DMS79 (cell line): ENCODE measurements at places on chromosomes 1 and 21.
A peak's percentile ranks its signal among the peaks of the same experiment; 100 is the strongest.

GRCh38 chr1:17688217-17688810, 66.8 kb upstream of the ACTL8 start:
- no peak for DNase-seq

DNA sequence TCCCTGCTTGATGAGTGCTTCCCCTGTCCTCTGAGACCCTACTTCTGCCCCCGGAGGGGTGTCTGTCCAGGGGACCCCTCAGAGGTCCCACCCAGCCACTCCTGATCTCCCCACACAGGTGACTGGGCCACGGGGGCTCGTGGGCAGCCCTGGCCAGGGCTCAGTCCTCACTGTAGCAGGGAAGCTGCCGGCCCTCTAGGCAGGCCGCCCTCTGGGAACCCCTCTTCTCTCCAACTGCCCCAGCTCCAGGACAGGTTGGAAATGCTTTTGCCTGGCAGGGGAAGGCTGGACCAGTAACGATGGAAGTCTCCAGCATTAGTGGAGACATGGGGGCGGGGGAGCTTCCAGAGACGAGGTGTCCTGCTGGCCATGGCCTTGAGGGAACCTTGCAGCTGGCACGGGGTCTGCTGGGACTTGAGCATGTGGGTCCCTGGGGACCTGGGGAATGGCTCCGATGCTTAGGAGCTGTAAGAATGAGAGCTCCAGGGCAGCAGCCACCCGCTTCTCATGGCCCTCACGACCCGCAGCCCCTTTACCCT, 3.1 kb upstream of the FNDC10 start:
- DNase-seq, result no peak

DNA sequence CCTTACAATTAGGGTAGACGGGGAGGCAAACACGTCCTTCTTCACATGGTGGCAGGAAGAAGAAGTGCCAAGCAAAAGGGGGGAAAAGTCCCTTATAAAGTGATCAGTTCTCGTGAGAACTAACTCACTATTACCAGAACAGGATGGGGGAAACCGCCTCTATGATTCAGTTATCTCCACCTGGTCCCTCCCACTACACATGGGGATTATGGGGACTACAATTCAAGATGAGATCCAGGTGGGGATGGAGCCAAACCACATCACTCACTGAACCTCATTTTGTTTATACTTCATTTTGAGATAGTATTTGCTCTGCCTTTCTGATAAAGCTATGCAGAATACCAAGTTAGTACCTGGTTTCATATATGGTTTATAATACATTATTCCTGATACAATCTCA, 26.5 kb downstream of the APP start:
- DNase-seq, result no peak

DNA sequence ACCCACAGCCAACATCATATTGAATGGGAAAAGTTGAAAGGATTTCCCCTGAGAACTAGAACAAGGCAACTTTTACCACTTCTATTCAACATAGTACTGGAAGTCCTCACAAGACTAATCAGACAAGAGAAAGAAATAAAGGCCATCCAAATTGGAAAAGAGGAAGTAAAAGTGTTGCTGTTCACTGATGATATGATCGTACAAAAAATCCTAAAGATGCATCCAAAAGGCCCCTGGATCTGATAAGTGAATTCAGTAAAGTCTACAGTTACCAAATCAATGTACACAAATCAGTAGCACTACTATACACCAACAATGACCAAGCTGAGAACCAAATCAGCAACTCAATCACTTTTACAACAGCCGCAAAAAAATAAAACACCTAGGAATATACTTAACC, 28.3 kb downstream of the RAB3GAP2 start:
- DNase-seq, result no peak

DNA sequence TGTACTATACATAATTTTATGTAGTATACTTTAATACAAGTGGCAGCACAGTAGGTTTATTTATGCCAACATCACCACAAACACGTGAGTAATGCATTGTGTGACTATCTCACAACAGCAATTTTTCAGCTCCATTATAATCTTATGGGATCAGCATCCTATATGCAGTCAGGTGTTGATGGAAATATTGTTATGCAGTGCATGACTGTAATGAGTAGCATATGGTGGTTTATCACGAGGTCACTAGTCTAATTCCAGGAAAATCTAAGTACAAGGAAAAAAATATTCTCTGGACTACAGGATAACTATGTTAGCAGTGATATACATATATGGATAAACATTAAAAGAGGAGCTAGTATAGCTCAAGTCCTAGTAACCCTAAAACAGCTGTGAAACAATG, 69.0 kb downstream of the ATP1B1 start:
- no peak for DNase-seq

- no peak for DNase-seq
Measured at GRCh38 chr1:119318466-119319309, 49.9 kb upstream of the HAO2 start.

DNA sequence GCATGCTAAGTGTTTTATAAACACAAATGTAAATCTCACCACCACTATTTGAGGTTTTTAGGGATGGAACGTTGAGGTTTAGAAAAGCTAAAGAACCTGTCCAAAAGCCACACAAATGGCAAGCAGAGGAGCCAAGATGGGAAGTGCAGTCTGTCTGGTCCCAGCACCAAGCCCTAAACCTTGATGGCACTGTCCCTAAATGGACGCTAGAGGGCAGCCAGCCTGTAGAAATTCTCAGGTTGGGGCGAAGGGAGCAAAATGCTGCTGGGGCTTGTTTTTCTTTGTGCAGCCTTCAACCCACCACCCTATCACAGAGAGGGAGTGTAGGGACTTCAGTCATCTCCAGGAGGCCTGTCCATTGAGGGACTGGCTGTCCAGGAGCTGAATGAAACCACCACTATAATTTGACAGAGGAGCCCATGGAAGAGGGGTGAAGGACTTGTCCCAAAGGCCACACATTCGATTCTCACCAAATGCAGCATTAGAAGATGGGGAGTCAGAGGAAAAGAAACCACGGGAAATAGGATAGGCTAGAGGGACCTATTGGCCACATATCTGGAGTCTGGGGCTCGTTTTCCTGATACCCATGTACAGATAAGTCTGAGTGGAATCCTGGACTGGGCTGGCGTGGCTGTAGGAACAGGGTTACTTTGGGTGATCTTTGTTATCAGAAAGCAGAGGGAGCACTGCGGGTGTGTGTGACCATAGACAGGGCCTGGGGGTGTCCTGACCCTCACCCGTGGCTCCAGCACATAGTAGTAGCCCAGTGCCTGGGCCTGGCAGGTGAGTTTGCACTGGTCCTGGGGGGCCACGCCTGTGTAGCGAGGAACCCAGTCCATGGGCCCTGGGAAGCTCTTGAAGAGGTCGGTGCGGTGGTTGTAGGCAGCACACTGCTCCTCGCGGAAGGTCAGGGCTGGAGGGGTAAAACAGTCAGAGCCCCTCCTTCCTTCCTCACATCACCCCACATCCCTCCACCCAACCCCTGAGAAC, 6.1 kb downstream of the ADAMTS4 start:
- DNase-seq, result peak; percentile 43

- DNase-seq, result no peak
Measured at GRCh38 chr1:157154940-157155514, 16.8 kb upstream of the ETV3 start.
